ENCODE measurements at places on chromosomes 4 and X.

DNA sequence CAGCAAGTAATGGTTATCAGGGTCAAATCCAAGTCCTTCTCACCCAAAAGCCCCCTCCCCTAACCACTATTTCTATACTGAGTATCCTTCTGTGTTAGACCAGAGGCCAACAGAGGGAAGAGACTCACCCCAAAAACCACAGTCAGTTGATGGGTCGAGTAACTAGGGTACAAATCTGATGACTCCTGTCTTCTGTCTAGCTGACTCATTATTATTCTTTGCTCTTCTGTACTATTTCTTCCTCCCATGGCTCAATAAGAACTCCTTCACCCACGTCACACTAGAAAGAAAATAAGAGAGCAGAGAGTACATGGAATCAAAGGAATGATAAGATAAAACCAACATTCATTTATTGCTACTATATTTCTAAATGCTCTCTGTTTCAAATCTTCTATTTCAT lies 2.0 kb downstream of the RAB40A start:
- DNase-seq: peak; percentile 57

GRCh38 chrX:132677233-132677716 lies 188.4 kb upstream of the MBNL3 start:
- no peak for DNase-seq

DNA sequence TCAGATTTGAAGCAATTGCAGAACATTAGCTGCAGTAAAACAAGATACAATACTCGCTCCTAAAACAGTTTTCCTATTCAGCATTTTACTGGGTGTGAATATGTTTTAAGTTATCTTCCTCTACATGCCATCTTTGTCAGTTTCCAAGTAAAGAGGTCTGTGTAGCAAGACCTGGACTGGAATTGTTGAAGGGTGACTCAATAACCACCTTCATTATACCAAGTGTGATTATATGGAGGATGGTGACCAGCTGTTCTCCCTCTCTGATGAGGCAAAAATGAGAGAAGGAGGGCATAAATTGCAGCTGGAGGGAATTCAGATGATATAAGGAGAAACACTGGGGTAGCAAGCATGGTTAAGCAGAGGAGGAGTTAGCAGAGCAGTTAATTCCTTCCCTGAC lies 922.1 kb upstream of the SLIT2 start:
- no peak for DNase-seq

DNA sequence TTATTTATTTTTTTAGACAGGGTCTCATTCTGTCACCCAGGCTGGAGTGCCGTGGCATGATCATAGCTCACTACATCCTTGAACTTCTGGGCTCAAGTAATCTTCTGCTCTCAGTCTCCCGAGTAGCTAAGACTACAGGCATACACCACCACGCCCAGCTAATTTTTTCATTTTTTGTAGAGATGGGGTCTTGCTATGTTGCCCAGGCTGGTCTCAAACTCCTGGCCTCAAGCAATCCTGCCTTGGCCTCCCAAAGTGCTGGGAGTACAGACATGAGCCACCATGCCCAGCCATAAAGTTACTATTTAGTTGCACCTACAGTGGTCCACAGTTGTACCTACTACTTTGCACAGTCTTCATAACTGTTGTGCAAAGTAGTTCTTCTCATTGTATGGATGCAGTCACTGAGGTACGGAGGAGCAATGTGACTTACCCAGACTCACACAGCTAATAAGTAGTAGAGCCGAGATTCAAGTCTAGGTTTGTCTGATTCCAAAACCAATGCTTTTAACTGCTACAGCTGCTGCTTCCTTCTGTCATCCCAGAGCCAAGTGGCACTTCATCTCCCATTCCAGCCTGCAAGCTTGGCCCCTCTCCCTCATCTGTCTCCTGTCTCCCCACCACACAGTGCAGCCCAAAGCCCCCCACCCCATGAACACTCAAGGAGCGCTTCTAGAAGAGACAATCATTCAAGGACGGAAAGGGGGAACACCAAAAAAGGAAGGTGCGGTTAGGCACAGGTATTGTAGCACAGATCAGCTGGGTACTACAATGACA lies 24.0 kb upstream of the IQSEC2 start:
- no peak for DNase-seq

- DNase-seq: peak; percentile 99
These were observed 97.0 kb downstream of the AFAP1 start for GRCh38 chr4:7842384-7843279.

DNA sequence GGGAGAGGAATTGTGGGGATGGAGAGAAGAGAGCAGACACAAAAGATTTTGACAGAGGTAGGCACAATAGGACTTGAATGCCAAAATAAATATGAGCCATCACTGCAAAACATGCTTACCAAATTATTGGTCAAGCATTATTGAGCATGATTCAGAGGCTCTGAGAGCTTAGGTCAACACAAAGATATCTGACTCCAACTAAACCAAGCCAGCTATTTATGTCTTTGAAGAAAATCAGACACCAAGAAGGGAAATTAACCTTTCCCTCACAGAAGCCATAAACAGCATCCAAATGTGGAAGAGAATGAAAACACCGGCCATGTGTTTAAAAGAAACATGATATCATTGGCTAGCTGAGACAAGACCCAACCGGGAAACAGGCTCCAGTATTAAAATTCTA lies 323.2 kb downstream of the RAB28 start:
- DNase-seq: peak; percentile 8

- DNase-seq: no peak
These were observed 24.2 kb downstream of the SUV39H1 start for GRCh38 chrX:48720577-48721250.

GRCh38 chrX:10509397-10509796 lies 111.0 kb downstream of the MID1 start:
- DNase-seq: no peak

GRCh38 chrX:56789518-56790070 lies 60.6 kb downstream of the NBDY start:
- DNase-seq: no peak

DNA sequence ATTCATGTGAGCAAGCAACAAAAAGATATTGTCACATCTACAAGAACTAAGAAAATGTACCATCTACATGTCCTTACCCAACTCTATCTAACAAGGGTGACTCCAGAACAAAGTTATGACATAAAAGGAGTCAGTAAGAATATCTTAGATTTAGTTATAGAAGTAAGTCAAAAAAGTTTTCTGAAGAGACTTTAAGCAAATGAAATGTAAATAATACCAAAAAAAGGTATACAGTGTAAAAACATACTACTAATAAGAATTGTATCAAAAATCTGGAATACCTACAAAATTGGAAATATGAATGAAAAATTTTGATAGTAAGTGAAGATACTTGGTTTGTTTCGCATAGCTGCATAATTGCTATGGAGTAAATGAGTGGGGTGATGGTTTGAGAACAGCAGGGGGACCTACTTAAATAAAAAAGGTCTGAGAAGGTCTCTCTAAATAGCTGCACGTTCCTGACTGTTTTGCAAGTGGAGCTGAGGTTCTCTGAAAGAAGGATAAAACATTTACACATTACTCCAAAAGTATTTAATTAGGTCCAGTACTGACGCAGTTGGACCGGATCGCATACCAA lies 51.0 kb upstream of the ENPP6 start:
- DNase-seq: no peak

GRCh38 chr4:85166318-85166717 lies 199.8 kb upstream of the WDFY3 start:
- DNase-seq: no peak

- DNase-seq: no peak
These were observed 38.2 kb upstream of the ADRA2C start for GRCh38 chr4:3727847-3728469.

DNA sequence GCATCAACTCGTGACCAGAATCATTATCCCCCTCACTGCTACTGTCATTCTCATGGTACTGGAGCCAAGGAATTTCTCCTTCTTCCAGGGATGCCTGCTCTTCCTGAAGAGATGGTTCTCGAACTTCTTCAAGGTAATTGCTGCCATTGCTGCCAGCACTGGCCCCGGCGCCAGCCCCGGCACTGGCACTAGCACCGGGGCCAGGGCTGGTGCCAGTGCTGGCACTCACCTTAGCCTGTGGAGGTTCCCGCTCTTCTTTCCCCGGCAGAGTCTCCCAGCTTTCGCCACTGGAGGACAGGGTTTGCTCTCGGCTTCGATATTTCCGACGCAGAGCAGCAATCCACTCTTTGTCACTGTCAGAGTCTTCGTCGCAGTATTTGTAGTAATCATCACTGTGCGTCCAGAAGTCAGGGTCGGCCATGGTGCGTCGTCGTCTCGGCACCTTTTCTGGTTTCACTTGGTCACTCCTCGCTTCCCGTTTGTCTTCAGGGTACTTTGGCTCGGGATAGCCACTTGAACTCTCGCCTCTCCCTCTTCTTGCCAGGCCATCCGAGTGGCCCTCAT lies 3.4 kb downstream of the PJA1 start:
- no peak for DNase-seq

All from fibroblast of skin of scalp (primary cell).